ENCODE measurements at places on chromosomes 13 and 19.

GRCh38 chr13:98672947-98673613, 79.4 kb downstream of the SLC15A1 start:
- peak; percentile 17 for DNase-seq

DNA sequence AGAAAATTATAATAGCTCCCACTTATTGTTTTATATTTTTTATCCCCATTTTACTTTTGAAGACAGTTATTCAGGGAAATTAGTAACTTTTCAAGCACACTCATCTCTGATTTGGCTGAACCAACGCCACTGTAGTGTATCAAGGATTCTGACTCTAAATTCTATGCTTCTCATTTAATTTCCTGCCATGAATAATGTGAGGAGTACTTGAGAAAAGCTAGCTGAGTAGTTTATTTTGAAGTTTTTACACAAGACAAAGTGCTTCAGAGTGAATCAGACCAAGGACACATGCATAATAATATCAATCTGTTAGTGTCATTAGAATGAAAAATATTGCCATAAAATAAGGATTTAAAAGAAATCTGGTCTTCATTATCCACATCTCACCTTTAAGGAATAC, 329.9 kb downstream of the SLITRK6 start:
- no peak for DNase-seq

DNA sequence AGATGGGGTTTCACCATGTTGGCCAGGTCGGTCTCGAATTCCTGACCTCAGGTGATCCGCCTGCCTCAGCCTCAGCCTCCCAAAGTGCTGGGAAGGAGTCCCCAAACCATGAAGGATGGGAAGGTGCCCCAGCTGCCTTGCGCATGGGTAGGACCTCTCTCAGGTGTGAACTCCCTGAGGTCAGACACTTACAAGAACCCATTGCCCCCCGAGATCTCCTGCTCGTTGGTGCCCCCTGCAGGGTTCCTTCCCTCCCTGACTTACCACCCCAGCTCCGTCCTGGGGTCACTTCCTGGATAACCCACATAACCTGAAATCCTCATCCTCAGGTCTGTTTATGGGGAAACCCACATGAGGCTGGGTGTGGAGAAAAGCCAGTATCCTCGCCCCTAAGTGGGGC, 41.7 kb downstream of the UNC13A start:
- no peak for DNase-seq

- no peak for DNase-seq
Observed at GRCh38 chr13:42173789-42174343, 98.1 kb upstream of the AKAP11 start.

DNA sequence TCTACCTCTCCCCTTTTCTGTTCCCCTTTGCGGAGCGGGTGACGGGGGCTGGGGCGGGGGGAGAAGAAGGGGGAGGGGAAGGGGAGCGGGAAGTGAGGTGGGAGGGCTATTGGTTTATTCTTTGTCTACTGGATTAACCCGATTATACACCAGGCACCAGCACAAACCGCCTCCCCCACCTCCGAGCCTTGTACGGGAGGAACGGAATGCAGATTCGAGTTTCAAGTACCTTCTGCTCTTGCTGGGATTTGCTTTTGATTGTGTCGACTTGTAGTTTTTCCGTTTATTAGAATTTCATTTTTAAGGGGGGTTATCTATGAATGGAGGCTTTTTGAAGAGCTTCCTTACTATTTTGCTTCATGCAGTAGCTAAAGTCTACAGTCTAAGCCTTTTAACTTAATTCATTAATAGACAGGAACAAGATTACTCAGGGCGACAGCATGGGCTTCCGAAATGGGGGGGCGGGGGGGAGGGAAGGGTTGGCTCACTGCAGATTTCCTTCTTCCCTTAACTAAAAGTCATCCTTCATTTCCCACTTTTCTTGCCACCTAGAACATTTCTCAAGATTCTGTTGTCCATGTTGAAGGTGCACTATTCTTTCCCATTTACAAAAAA, 937 bp upstream of the SPRY2 start:
- no peak for DNase-seq
